NCI-H2081 treated with DMSO at 0.1 percent for 48 hours (cell line): ENCODE measurements at places on chromosomes 2 and 18.

GRCh38 chr2:109660046-109660860 is 46.1 kb downstream of the SOWAHC start:
- DNase-seq = no peak

- DNase-seq = no peak
These were observed 27.6 kb downstream of the STK17B start for GRCh38 chr2:196143730-196144131.

- no peak for DNase-seq
These were observed 278.4 kb upstream of the DDX18 start for GRCh38 chr2:117536139-117536538.

DNA sequence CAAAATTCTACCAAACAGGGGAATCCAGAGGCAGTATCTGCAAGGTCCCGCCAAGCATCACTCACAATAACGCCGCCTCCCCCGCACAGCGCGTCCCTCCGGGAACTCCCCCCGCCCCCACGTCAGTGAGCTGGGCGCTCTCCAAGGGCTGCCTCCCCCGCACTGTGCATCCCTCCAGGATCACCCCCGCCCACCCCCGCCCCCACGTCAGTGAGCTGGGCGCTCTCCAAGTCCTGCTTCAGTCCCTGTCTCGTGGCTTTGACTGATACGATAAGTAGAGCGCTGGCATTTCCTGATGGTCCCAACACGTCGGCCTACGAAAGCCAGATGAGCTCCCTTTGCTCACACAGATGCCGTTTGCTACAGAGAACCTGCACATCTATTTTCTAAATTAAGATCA is 130.7 kb upstream of the TPO start:
- DNase-seq = no peak

- no peak for DNase-seq
These were observed 61.7 kb upstream of the TEX51 start for GRCh38 chr2:126836761-126837679.

DNA sequence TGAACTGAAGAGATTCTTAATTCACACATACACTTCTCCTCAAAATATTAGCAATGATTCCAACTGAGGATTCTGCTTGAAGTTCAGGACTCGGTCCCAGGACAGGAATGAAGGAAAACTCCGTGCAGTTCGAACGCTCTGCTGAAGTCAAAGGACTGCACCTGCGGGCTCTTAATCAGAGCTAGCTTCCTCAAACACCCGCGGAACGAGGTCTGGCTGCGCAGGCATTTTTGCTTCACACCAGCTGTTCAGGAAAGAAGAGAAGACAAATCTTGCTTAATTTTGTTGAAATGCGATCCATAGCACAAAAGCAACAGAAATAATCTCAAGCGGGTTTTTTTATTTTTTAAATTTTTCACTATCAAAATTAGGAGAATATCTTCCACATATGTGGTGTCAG is 175.6 kb downstream of the LAMA1 start:
- no peak for DNase-seq

GRCh38 chr2:175227393-175227792 is 45.9 kb upstream of the ATP5MC3 start:
- DNase-seq = no peak

GRCh38 chr18:3194947-3195612 is 24.7 kb downstream of the MYOM1 start:
- no peak for DNase-seq

DNA sequence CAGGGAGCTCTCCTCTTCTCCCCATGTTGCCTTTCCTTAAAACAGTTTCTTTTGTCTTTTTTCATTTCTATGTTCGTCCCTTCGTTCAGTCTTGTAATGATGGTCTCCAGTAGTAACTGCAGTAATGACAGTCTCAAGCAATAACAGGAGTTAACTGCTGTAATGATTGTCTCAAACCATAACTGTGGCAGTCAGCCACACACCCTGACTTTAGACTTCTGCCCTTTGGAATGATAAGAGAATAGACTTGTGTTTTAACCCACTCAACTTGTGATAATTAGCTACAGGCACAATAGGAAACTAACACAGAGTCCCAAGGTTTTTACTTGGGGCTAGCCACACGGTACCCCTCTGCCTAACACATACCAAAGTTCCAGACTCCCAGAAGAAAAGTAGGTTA is 12.1 kb downstream of the TMEM131 start:
- DNase-seq = no peak

GRCh38 chr2:223222397-223222796 is 170.4 kb downstream of the KCNE4 start:
- DNase-seq = no peak

- no peak for DNase-seq
These were observed 44.6 kb downstream of the HAUS1 start for GRCh38 chr18:46148810-46149209.

DNA sequence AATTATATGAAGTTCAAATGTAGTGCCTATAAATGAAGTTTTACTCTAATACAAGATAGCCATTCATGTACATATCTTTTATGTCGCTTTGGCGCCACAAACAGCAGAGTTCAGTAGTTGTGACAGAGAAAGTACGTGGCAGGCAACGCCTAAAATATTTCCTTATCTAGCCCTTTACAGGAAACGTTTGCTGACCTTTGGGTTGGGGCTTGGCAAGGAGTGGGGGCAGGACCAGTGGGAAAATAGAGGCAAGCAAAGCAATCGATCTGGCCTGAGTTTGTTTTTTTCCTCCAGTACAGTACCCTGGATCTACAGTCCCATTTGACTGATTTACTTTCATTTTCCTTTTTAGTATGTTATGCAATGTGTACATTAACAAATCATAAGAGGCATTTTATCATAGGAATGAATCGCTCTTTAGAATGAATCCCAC is 13.1 kb downstream of the CCDC68 start:
- no peak for DNase-seq

DNA sequence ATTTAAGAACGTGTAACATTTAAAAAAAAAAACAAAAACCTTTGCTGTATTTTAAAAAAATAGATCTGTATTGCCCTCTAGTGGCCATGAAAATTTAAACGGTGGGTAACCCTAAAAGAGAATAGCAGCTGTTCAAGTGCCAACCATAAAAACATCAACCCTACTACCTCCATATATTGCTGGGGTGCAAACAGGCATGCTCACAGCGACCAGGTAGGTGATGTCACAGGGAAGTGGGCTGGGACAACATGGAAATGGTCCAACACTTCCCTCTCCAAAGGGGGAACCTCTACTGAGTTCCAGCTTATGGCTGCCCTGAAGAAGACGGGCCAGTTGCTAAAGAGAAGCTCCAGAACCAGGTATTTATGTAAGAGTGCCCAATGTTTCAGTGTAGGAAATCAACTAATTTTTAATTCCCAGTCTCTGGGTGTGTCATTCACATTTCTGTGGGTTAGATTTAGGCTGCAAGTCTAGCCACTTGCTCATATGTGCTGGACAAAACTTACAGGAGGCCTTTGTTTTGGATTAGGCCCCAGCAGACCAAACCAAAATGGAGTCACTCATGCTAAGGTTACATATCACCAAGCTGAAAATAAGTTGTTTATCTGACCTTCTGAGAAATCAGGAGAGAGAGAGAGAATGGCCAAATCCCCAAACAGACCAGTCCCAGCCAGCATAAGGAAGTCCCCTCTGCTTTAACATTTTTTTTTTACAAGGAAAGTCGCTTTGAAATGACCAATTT is 54.5 kb downstream of the SKA1 start:
- no peak for DNase-seq

- DNase-seq = no peak
These were observed 78.5 kb downstream of the EIPR1 start for GRCh38 chr2:3299130-3299529.

DNA sequence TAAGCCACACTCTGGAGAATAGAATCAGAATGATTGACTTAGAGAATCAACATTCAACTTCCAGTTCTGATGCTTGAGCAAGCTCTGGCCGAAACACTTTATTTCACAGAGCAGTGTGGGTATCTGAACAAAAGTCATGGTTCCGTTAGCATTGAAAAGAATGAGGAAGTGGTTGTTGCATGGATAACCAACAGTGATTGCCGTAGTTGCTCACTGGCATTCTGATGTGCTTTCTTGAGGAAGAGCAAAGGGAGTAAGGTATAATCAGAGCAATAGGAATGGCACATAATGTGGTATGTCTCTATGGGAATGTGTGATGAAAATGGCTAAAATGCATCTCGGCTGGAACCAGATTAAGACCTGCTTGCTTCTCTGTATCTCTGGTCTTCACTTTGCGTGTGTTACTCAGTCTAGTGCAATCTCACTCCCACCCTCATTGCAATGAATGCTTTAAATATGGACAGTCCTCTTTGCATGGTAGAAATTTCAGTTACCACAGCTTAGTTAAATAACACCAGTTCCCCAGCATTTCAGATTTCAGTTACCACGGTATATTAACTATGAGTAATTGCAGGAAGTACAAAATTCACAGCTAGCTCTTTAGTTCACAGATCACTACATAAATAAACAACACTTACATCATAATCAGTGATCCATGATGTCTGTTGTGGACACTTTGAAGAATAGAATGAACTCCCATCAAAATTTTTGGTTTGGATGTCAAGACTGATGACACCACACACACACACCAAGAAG is 7.8 kb upstream of the RAB12 start:
- DNase-seq = no peak

DNA sequence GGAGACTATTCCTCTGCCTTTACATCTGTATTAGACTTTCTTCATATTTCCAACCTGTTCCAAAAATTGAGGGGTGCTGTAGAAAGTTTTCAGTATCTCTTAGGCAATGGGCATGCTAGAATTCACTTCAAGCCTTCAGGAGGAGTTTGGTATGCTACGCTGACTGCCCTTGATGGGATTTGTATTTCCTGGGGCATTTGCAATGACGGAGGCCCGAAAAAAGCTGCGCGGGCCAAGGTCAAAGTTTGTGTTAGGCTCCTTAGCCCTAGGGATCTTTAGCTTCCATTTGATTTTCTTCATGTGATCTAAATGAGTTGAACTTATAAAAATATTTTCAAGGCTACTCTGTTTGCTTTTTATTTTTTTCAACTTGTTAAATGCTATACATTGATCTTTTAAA is 5.1 kb downstream of the CPS1 start:
- DNase-seq = no peak

- DNase-seq = no peak
These were observed 77.9 kb downstream of the LIMS1 start for GRCh38 chr2:108612153-108612513.

GRCh38 chr2:105929516-105929915 is 184.8 kb downstream of the NCK2 start:
- DNase-seq = no peak

- no peak for DNase-seq
These were observed 61.3 kb upstream of the PGAP1 start for GRCh38 chr2:196987649-196988364.

DNA sequence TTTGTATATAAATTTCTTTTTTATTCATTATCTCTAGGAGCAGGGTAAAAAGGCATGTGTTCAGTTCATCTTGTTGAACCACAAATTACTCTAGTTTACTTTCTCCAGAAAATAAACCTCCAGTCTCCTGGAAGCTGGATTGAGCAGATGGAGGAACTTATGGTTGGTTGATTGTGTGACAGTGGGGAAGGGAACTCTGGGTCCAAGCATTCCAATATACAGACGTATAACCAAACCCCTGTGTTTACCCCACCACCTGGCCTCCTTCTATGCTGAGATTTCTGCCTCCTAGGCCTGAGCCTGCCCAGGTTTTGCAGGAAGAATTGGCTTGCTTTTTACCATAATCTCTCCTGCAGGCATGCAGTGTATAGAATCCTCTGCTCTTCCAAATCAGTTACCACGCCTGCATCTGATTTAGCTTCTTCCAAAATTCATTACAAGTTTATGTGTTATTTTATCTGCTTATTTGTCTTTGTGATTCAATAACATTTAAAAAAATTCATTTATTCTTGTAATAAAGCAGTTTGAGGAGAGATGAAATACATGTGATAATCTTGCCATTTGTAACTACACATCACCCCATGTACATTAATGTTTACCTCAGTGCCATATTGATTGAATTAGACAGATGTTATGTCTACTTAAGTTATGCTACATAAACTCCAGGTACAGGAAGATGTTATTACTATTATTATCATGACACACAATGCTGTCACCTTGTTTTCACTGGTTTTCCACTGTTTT is 2.5 kb upstream of the RAB27B start:
- no peak for DNase-seq

- DNase-seq = no peak
These were observed 55.9 kb downstream of the UNC50 start for GRCh38 chr2:98664323-98664722.

DNA sequence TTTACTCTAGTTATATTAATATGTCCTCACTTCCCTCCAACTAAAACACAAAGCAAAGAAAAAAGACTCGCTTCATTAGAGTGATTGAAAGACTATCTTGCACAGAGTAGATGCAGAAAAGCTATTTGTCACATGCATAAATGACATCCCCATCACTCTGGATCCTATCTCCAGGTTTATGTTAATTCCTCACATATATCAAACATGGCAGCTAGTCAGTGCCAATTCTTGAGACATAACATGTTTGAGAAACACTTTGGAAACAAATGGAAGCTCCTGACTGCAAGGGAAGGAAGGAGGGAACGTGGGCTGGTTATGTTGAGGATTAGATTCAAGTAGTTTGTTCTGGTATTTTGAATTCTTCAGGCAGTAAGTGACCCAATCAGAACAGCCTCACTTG is 89.8 kb upstream of the BCL2L11 start:
- DNase-seq = no peak

GRCh38 chr2:218839430-218839829 is 7.8 kb upstream of the PRKAG3 start:
- DNase-seq = no peak

DNA sequence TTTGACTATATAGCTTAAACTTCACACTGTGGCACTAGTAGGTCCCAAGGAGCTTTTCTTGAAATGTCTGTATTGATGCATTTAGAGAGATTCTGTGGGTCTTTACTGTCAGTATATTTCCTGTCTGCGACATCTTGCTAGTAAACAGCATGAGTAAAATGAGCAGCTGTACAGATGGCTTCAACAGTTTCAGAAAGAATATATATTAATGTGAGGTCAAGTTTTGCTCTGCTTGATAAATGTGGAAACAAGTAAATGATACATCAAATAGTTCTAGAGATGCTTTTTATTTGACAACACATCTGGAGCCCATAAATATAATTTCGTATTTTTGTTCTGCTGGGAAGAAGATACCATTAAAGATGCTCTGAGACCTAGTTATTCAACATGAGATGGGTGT is 310.9 kb upstream of the COL3A1 start:
- no peak for DNase-seq

DNA sequence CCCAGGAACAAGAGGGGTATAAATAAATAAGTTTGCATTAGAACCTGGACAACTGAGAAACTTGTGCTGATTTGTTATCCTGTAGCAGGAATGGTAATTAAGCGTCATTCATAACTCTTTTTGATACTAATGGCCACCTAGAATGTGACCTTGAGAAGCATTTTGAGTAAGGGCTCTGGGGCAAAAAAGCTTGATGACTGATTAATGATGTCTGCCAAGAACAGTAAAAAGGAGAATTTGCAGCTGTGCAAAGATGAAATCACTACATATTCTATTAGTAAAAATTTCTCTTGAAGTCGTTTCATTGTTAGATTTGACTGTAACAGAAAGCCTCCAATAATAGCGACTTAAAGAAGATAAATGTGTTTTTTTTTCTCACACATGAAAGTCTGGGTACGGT is 157.7 kb downstream of the PRKCE start:
- no peak for DNase-seq
